ENCODE measurements at places on chromosomes 5 and 9.

DNA sequence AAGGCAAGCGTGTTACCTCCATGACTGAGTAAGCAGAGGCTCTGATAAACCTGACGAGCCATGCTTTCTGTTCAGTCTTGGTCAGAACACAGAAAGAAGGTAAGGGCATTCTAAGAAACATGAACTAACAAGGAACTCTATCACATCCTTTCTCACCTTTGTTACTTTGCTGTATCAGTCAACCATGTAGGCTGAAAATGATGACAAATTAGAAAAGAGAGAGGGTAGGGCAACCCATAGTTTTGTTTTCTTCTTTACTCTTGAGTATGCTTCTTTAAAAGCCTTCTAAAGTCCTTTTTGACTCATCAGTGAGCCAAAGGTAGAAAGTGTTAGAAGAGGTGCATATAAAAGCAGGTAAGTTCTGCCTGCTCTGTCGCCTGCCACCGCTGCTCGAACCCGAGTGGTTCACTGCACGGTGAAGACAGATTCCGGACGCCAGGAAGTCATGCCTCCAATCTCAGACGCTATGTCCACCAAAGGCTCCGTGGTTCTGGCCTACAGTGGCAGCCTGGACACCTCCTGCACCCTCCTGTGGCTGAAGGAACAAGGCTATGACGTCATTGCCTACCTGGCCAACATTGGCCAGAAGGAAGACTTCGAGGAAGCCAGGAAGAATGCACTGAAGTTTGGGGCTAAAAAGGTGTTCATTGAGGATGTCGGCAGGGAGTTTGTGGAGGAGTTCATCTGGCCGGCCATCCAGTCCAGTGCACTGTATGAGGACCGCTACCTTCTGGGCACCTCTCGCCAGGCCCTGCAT is 298.4 kb downstream of the NDUFS4 start:
- no peak for DNase-seq

- DNase-seq = no peak
Observed at GRCh38 chr5:156974328-156974727, 11.3 kb upstream of the TIMD4 start.

GRCh38 chr5:132680780-132681475 is 7.1 kb downstream of the IL4 start:
- DNase-seq = no peak

- no peak for DNase-seq
Observed at GRCh38 chr9:122900791-122901190, 4.4 kb downstream of the RC3H2 start.

DNA sequence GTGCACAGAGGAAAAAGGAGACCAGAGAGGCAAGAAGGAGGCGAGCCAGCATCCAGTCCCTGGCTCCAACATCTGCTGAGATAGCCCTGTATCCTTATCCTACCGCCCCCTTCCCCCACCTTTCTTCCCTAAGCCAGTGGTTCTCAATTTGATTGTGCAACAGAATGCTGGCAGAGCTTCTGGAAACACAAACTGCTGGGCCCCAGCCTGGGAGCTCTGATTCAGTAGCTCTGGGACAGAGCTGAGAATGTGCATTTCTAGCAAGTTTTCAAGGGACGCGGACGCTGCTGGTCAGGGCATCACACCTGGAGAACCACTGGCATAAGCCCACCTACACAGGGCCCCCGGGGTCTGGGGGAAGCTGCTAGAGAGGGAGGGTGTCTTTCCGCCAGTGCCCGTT is 21.1 kb downstream of the AK8 start:
- no peak for DNase-seq

DNA sequence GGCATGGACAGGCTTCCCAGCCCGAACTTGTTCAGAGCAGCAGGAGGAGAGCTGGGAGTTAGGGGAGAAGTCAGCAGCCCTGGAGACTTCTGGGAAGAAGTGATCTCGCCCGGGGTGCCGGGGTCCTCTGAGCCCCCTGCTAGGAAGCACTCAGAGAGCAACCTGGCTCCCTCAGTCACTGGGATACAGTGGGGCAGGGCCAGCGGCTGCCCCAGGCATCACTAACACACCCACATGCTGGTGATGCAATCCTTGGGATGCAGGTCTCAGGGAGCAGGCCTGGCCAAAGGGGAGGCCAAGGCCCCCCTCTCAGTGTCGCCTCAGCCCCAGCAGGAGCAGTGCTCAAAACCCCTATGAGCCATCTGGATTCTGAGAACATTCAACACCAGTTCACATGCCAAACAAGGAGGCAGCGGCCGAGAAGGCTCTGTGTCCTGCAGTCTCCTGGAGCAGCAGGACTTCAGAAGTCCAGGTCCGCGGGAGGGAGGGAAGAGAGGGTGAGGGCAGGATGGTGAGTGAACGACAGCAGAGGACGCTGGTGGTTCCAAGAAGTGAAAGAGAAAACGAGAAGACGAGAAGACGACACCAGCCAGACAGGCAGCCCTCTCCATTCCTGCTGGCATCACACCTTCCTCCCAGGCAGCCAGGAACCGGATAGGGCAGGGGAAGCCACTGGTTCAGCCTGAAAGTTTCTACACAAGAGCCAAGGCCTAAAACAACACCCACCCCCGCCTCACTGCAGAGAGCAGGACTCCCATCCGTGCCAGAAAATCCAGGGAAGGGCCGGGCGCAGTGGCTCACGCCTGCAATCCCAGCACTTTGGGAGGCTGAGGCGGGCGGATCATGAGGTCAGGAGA is 2.3 kb downstream of the PNPLA7 start:
- DNase-seq = peak; percentile 83

- DNase-seq = peak; percentile 34
Observed at GRCh38 chr9:107351382-107352045, 68.4 kb downstream of the RAD23B start.

DNA sequence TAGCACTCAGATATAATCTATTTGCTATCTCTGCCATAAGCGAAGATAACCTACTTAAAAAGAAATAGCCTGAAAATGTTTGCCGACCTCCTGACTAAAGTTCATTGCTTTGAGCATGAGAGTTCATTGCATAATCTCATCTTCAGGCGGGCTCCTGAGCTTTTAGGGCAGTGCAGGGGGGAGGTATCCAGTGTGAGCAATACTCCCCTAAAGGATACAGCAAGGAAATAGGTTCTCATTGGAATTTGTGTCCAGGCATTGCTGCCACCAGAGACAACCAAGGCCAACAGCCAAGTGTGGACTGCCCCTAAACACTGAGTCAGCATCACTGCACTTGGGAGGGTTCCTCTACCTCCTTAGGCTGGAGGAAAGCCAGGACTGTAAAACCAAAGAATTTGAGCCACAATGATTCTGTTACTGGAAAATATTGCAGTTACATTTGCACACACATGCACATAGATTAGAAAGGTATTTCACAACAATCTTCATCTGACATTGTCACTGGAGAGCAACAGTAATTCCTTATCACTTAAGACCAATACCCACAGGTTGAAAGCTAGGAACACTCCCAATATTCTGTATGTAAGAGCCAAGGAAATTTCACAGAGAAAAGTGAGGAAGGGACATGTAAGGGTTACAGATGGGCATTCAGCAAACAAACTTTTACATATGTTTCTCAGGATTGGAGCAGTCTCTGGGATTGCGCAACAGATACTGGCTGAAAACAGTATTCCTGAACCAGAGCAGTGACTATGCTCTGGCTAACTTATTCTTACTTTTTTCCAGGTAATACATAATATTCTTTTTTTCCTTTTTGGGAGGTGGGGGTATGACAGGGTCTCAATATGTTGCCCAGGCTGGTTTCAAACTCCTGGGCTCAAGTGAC is 98.6 kb upstream of the TLE1 start:
- no peak for DNase-seq

- DNase-seq = no peak
Observed at GRCh38 chr9:2992427-2992826, 148.5 kb upstream of the PUM3 start.

DNA sequence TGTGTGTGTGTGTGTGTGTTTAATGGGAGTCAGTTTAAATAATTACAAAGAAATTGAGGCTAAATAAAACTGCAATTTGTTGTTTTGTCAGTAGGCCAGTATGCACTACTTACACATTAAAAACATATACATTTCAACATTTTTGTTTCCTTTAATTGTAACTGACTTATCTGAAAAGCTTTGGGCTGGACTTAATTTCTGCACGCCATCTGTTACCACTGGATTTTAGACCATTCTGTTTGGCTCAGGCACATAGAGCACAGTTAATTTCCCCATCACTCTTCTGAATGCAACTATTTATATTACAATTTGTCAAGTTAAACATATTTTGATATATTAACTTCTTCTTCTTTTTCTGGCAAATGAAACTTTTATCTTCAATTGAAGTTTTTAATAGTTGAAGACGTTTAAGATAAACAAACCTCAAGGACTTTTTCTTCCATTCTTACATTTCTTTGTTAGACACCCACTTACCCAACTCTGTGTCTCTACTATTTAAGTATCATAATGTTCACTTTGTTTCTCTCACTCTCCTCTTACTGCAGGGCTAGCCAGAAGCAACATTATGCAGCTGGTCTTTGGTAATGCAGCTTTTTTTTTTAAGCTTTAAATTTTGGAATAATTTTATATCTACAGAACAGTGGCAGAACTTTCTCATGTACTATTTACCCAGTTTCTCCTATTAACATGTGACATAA is 253.4 kb upstream of the ANKH start:
- no peak for DNase-seq

- DNase-seq = no peak
Observed at GRCh38 chr9:96618209-96619123, 1.2 kb downstream of the CDC14B start.

GRCh38 chr5:65020492-65020891 is 251.8 kb downstream of the CWC27 start:
- DNase-seq = no peak

DNA sequence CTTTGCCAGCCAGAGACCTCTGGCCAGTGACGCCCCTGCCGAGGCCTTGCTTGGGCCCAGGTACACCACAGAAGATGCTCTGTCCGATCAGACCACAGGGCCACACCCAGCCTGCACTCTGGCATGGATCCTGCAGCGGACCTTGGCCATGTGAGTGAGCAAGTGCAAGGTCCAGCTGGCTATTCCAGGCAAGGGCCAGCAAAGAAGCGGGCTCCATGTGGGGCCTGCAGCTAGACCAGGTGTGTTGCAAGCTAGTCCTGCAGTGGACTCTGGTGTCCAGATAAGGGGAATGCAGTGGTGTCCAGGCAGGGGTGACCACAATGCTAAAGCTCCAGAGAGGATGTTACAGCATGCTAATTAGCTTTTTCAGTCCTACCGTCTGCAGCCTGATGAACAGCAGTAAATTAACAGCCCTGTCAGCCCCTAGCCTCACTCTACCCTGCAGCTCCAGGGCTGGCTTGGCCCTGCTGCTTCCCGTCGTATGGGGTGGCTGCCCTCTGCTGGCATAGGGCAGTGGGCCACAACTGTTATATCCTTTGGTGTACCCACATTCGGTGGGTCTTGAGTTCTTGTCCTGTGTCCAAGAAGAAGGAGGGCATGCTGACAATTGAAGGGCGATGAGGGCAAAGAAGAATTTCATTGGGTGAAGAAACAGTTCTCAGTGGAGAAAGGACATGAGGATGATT is 284.5 kb upstream of the POU5F2 start:
- DNase-seq = no peak

DNA sequence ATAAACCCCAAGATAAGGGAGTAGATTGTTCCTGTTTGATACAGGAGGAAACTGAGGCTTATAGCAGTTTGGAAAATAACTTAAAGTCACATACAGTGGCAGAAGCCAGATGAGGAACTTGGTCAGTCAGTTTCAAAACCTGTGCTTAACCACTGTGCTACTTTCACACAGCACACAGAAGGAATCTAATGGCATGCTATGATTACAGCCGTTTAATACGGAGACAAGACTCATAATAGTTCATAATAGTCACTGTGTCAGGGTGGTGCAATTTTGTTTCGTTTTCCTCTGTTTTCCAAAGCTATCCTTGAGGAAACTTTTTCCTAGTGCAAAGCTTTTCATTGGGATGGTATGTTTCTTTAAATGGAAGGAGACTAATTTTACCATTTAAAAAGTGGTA is 112.3 kb downstream of the GCNT1 start:
- no peak for DNase-seq

- no peak for DNase-seq
Observed at GRCh38 chr9:91502913-91503672, 79.5 kb upstream of the NFIL3 start.

GRCh38 chr5:57698802-57699201 is 216.2 kb upstream of the ACTBL2 start:
- DNase-seq = peak; percentile 82

DNA sequence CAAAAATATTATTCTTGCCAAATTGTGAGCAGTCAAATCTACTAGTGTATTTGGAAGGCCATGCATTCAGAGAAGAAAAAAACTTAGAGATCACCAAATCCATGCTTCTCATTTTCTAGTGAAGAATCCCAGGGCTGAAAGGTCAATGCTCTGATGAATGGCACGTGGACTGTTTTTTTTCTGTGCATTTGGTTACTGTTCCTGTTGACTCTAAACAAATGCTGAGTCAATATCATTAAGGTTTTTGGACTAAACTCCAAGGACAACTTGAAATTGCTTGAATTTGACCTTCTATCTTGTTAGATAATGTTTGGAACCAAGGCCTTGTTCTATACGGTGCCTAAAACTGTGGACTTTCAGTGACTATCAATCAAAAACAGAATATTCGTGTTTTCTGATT is 142.2 kb downstream of the OSTF1 start:
- no peak for DNase-seq

- peak; percentile 64 for DNase-seq
Observed at GRCh38 chr9:35729700-35730485, 2.1 kb downstream of the TLN1 start.

DNA sequence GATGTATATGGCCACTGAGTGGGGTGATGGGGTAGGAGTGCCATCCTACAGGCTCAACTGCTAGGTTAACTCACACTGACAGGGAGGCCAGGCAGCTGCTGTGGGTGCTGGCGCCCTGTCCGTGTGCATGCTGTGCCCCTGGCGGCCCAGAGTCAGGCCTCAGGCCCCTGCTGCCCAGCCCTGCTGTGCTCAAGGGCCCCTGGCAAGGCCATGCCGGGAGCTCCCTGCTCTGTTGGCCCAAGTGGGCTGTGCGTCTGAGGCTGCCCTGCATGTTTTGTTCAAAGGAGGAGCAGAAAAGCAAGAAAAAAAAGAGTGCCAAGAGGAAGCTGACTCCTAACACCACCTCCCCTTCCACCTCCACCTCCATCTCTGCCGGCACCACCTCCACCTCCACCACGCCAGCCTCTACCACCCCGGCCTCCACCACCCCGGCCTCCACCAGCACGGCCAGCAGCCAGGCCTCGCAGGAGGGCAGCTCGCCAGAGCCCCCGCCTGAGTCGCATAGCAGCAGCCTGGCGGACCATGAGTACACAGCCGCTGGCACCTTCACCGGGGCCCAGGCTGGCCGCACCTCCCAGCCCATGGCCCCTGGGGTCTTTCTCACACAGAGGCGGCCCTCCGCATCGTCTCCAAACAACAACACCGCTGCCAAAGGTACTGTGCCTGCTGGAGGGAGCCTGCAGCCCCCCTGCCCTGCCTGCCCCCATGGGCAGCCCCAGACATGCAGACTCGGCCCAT is 100.1 kb downstream of the PHF2 start:
- no peak for DNase-seq

- no peak for DNase-seq
Observed at GRCh38 chr5:168822248-168822744, 243.1 kb upstream of the PANK3 start.

- no peak for DNase-seq
Observed at GRCh38 chr5:1540831-1541701, 17.3 kb upstream of the LPCAT1 start.

Measured in T47D (cell line).